ENCODE measurements at places on chromosomes 7 and 10. TPM values are rescaled to one million over a fixed set of nuclear protein-coding genes. Genes with fewer than 3 reads are reported as not detected.

DNA sequence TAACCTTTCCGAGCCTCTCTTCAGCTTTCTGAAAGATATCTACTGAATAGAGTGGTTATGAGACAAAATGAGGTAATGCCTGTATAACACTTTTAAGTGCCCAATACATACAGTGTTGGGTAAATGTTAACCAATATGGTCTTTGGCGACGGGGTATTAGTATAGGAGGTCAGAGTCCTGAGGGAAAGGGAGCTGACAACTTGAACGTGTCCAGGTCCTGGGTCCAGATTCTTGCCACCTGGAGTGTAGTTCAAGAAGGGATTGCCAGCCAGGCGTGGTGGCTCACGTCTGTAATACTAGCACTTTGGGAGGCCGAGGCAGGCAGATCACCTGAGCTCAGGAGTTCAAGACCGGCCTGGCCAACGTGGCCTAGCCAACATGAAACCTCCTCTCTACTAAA is 76.0 kb downstream of the ZFAND4 start:
- no peak for DNase-seq

- DNase-seq: no peak
These were observed 3.2 kb downstream of the HTRA1 start for GRCh38 chr10:122464586-122464985.

GRCh38 chr7:5584821-5585220 is 161.2 kb upstream of the TNRC18 start:
- DNase-seq: no peak

DNA sequence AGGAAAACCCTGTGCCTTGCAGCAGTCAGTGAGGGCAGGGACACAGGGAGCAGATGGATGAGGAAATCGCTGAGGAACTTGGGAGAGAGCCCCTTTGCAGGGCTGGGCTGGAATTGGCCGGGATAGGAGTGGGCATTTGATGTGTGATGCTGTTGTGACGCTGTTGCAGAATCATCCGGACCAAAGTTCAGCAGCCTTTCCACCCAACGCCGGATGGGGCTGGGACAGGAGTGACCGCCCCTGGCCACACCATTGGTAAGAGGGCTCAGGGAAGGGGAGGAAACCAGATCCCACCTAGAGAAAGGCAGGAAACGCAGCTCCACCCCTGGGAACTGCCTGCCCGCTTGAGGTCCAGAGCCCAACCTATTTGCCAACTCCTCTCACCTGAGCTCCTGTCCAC is 33.9 kb downstream of the PAX2 start:
- DNase-seq: no peak

GRCh38 chr7:146661435-146661834 is 544.8 kb downstream of the CNTNAP2 start:
- no peak for DNase-seq

GRCh38 chr10:120069700-120070099 is 177.2 kb downstream of the SEC23IP start:
- no peak for DNase-seq

- no peak for DNase-seq
These were observed 68.4 kb downstream of the PHTF2 start for GRCh38 chr7:77866786-77867536.

GRCh38 chr7:22256541-22257096 is 100.3 kb downstream of the RAPGEF5 start:
- no peak for DNase-seq

GRCh38 chr7:87447116-87447635 is 28.3 kb downstream of the ABCB4 start:
- no peak for DNase-seq

- DNase-seq: no peak
These were observed 21.3 kb upstream of the ELN start for GRCh38 chr7:74006451-74007241.

DNA sequence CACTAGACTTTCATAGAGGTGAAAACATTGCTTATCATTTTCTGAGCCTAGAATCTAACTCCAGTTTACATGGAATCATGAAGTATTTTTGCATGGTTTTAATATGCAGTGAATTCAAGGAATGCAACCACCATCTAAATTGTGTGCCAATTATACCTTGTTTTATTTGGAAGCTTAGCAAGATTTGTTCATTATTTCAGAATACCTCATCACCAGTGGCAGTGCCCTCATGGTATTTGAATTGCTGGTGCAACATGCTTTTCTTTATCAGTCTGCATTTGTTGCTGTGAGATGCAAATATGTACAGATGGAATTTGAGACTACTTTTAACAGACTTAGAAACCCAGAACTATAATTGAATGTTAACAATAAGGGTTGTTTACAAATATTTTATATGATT is 18.7 kb upstream of the ZNF800 start:
- no peak for DNase-seq

DNA sequence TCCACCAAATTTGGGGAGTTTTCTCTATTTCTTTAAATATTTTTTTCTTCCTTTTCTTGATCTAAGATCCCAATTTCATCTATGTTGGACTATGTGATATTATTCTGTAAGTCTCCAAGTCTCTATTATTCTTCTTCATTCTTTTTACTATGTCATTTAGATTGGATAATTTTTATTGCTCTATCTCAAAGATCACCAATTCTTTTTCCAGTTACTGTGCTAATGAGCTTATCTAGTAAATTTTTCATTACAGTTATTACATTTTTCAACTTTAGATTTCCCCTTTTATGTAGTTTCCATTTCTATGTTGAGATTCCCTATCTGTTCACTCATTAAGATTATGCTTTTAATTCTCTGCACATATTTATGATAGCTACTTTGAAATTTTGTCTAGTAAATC is 131.6 kb upstream of the NAMPT start:
- DNase-seq: no peak

DNA sequence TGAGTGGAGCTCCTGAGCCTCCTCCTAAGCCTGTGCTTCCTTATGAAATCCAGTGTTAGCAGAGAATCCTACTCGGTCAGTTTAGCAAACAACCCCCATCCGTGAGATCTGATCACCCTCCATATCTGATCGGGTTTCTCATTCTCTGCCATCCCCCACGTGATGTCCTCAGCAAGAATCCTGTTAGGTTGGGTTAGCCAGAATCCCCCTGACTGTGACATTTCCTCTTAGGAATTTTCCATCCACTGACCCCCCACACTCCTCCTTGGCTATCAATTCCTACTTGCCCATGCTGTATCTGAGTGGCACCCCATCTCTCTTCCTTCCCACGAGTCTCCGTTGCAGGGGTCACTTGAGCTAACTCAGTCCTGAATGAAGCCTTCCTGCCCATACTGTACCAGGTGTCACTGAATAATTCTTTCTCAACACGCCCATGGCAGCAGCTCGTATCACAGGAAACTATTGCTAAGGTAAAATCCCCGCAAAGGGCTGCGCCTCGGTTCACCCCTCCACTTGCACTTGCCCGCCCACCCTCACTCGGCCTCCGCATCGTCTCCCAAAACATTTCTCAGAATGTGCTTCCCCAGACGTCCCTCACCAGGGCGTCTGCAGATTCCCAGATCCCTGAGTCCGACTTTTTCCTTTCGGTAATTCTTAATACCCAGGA is 44.1 kb downstream of the MYOF start:
- no peak for DNase-seq

DNA sequence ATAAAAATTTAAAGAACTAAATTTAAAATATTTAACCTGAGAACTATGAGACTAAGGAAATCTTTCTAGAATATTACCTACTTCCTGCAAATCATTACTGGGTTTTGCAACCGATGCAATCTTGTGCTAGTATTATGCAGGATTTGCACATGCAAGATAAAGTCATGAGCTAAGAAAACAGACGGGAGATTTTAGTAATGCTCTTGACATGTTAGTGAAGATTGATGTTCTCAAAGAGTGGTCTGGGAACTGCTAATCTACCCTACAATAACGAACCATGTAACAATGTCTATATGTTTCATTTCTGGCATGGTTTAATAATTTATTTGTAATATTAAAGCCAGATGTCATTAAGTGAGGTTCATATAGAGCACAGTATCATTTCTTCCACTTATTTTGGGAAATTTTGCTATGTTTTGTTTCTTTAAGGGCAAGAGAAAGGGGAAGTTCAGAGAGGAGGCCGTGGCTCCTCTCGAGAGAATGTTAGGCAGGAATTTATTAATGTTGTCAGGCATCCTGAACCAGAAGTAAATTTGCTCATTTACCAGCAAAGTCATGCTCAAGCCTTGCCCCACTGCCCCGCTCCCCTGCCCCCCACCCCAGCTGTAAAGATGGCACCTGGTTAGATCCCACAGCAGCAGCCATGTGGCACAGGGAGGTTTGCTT is 22.8 kb downstream of the LRRC17 start:
- no peak for DNase-seq

DNA sequence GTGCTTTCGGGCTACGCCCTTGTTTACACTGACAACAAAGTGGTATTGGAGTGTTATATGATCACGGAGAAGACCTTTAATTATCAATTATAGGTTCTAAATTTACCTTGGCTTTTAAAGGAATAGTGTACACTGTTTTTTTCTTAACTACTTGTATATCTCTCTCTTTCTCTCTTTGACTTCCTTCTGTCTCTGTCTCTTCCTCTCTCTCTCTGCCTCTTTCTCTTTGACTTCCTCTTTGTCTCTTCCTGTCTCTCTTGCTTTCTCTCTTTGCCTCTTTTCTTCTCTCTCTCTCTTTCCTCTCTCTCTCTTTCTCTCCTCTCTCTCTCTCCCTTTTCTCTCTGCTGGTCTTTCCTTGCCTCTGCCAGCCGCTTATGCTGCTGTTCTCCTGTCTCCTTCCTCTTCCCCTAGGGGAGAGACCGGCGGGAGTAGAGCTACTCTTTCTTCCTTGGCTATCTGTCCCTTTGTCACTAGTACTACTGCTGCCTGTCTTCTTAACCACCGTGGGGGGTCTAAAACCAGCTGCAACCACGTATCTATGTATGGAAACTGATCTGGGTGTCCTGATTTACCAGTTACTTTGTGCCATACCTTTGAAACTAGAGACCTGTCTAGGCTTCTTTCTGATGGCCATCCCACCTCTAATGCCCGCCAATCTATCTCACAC is 36.9 kb upstream of the GSDME start:
- DNase-seq: no peak

DNA sequence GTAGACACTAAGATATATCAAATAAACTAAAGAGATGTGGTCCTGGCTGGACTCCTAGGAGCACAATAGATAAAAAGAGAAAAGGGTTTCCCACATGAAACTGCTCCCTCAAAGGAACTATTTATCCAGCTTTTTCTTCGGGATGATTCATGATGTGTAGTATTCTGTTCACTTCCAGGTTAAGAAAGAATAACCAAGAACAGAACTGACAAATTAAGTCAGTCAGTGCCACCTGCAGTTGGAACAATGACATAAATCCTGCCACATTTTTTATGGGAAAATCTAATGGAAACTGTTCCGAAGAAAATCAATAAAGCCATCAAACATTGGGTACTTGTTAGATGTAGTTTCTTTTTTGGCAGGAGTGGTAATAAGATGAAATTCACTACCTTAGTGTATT is 87.1 kb downstream of the POLR1F start:
- no peak for DNase-seq

Gene CYP3A7
- total RNA-seq: not detected

Gene BCAP29
- total RNA-seq: 24.9 TPM

Gene ZNF783
- total RNA-seq: 4.8 TPM

Gene HIF1AN
- 16.2 TPM for total RNA-seq

Gene CYP2E1
- total RNA-seq: 0.99 TPM

All from MG63 (cell line).